Skeletal muscle cell (primary cell): ENCODE measurements at places on chromosomes 5 and 9.
A peak's percentile ranks its signal among the peaks of the same experiment; 100 is the strongest.

- no peak for DNase-seq
These were observed 2086.5 kb upstream of the C9orf72 start for GRCh38 chr9:29659736-29660135.

- DNase-seq: no peak
These were observed 37.4 kb downstream of the KIF2A start for GRCh38 chr5:62343428-62343827.

DNA sequence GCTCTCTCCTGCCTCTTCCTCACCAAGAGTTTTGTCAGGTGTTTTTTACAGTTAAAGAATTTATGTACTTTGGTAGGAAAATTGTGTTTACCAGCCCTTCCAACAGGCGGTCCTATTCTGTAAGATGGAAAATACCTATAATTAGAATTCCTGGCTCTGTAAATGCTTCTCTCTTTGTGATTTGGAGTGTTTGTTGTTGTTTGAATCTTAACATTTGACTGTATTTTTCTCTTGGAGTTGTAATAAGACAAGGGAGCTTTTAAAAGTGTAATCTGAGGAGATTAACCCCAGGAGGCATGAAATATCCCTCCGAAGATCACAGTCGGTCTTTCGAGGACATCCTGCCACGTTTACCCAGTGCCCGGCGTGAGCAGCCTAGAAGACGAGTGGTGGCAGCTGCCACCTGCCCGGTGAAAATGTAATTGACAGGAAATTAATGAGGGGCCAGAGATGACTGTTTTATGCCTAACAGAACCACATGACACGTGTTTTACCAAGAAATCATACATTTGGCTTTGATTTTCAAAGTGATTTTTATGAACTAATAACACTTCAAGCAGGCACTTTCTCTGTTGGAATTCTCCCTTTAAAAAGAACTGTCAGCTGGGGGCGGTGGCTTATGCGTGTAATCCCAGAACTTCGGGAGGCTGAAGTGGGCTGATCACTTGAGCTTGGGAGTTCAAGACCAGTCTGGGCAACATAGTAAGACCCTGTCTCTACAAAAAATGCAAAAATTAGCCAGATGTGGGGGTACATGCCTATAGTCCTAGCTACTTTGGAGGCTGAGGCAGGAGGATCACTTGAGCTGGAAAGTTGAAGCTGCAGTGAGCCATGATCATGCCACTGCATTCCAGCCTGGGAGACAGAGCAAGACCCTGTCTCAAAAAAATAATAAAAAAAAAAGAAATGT is 20.0 kb downstream of the ANKRD33B start:
- DNase-seq: no peak

DNA sequence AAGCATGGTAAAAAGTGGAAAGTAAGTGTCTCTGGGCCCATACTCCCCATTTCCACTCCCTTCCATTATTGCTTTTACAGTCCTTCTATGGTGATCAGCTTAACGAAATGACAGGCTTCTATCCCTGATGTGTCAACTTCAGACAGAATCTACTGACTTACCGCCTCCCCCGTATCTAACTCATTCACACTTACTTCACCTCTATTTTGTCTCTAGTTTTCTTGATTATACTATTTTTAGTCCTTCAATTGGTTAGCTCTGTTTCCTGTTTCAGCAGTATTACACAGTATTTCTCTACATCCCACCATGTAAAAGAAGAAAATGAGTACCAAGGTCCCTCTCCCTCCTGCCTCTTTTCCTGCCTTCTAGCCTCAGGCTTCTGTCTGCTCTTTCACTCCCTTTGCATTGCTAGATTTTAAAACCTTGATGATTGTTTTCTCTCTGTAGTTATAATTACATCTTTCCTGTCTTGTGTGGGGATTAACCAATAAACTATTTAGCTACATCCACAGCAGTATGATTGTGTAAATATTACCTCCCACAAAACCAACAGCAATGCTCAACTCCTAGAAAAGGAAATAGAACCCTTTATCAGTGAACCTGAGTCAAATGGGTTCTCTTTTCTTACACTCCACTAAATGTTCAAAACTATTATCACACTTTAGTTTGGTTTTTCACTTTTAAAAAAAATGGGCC is 53.4 kb downstream of the GNAQ start:
- no peak for DNase-seq

DNA sequence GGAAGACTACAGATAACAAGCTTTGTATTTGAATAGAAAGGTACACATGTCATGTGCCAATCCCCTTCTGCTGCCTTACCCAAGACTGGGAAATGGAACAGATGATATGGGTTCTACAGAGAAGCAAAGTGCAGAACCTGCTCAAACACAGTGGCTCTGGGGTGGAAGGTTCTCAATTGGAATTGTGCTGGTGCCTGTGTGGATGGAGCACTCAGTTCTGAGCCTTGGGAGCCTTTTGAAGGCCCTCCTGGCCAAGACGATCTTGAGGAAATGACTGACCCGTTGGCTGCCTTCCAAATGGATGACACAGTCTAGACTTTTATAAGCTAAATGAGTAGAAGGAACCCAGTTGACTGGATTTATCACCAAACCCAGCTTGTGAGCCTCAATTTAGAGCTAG is 4.2 kb upstream of the PRSS3 start:
- no peak for DNase-seq

GRCh38 chr5:122377026-122377425 is 65.0 kb downstream of the SNCAIP start:
- DNase-seq: no peak

DNA sequence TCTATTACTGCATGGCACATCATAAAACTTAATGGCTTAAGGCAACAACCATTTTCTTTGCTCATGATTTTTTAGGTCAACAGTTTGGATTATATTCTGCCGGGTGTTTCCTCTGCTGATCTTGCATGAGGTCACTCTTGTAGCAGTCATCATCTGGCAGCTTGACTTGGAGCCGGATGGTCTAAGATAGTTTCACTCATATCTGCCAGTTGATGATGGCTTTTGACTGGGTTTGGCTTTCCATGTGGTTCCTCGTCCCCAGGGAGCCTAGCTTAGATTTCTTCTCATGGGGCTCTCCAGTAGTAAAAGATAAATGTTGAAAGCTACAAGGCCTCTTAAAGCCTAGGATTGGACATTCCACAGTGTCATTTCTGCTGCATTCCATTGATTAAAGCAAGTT is 27.4 kb downstream of the LNPEP start:
- peak; percentile 62 for DNase-seq

DNA sequence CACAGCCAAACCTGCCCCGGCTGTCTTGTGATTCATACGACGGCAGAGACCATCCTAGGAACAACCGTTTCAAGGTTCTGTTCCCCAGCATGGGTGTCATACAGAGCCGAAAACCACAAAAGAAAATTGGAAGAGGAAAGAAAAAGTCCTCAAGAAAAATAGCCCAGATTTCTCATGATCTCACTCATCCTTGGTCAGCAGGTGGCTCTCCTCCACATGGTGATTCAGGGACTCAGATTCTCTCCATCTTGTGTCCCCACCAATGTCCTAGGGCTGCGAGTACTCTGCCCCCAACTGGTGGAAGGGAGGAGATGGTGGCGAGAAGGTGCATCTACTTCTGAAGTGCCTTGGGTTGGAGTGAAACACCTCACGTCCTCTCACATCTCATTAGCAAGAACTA is 25.6 kb downstream of the PDZD2 start:
- no peak for DNase-seq

- DNase-seq: no peak
These were observed 51.2 kb upstream of the TCF7 start for GRCh38 chr5:134063188-134063820.

DNA sequence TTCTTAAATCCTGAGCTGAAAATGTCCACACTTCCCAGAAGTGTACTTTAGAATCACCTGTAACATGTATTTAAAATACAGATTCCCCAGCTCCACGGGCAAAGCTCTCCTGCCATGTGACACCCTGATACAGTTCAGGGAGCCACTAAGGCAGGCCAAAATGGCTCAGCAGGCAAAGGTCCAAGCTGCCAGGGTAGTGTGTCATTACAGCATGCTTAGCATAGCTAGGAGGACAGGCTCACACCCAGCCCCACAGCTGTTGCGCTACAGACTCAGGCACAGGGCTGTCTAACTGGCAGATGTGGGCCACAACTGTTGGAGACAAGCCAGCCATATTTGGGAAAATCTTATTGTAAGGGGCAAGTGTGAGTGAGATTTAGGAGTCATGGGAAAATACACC is 73.0 kb downstream of the C9orf85 start:
- peak; percentile 39 for DNase-seq

- DNase-seq: no peak
These were observed 83.0 kb upstream of the IFNE start for GRCh38 chr9:21565155-21565554.

DNA sequence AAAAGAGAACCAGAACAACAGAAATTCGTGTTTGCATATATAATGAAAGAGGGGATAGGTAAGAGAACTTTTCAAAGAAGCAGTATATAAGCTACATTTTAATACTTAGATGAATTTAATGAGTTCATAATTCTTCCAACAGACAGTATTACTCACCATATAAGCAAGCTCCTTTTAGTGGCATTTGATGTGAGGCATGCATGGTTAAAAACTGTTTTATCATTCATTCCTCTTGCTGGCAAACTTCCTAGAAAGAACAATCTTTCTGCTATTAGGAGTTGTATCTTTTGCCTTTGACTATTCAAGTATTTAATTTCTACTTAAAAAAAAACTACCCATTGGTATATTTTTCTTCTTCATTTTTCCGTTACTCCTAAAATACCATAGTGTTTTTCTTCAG is 65.7 kb upstream of the EIF4EBP3 start:
- peak; percentile 1 for DNase-seq

DNA sequence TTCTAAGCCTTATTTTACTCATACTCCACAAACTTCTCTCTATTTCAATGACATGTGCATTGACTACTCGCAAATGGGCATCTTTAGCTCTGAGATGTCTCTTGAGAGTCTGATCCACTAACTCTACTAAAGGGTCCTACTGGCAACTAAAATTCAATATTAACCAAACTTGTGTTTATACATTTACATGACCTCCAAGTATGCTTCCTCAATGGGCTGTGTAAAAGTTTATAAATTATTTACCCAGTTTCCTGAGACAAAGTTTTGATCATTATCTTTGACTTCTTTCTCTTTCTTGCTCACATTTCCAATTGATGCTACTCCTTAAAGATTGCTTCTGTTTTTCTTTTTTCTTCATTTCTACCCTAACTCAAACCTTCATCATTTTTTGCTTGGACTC is 510.1 kb upstream of the DAB2 start:
- no peak for DNase-seq

DNA sequence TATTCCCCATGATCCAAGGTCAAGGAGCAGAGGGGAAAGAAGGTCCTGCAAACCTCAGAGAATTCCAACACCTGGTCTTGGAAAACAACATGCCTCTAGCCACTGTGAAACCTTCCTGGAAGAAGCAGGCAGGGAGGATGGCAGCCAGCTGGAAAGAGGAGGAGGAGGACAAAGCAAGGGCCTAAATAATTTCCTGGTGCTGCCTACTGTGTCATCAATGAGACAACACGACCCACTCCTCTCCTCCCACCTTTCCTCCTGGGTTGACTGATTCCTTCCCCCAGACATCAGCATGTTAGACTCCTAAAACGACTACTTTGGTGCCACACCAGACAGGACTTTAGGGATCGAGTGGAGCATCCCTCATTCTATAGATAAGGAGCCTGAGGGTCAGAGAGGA is 78.8 kb downstream of the KLHL3 start:
- no peak for DNase-seq

DNA sequence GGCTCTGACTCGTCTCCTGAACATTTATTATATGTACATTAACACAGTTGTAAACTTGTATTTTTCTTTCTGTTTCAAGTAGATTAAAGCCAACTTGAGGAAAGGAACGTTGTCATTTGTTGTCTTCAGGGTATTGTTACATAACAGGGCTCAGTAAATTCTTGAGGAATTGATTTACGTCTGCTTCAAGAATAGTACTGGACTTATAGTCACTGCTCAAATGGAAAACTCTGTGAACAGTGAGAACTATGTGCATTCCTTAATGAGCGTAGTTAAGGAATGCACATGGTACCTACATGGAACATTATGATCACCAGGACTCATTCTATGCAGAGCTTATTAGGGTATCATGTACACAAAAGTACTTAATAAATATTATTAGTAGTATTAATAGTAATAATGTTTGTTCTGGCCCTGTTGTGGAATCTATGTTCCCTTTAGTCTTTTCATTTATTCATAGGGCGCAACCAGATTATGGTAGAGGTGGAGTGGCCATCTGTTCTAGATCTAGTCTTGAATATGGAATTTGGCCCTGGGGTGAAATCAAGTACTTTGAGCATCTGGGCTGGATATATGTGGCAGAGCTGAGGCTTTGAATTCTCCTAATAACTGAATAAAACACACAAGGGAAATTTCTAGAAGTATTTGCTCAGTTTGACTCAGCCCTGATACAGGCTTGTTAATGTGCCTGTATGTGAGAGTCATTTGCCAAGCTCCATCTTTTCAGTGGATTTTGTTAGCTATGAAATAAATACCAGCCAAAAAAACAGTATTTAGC is 108.6 kb upstream of the SH3GL2 start:
- no peak for DNase-seq

- DNase-seq: no peak
These were observed 423 bp upstream of the ABCA2 start for GRCh38 chr9:137028263-137029057.

DNA sequence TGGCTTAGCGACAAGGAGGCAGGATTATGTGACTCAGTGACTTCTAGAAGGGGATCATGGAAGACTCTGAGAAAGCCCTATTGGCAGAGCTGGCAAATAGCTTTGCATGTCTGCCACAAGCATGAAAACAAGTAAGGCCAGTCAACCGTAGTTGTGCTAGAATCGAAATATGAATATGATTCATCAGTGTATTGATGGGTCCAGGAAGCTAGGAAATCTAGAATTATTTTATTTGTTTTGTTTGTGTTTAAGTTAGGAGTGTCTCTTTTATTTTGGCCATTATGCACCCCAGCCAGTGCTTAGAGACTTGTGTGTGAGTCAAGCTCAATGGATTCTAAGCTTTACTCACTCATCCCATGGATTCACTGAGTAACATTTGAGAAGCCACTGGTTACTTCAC is 3.8 kb upstream of the ITGA2 start:
- no peak for DNase-seq

GRCh38 chr9:121656941-121657470 is 5.6 kb downstream of the DAB2IP start:
- DNase-seq: no peak

GRCh38 chr5:132246806-132247205 is 10.7 kb upstream of the PDLIM4 start:
- no peak for DNase-seq

DNA sequence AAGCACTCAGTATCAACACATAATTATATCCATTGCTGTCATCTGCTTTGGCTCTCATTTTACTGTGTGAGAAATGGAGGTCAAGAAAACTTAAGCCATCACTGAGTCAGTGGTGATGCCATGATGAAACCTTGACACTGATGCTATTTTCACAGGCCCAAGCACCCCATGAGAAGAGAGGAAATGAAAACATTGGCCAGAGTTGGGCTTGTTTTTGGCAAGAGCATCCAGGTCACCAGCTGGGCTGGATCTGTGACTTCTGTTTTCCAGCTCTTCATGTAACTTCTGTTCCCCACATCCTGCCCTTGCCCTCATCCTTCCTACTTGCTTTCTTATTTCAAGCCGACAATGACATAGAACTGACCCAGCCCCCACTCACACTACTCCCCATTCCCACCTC is 10.0 kb downstream of the LCP2 start:
- no peak for DNase-seq
